MG63 (cell line): ENCODE measurements at places on chromosomes 4 and X. TPM values are rescaled to one million over a fixed set of nuclear protein-coding genes. Genes with fewer than 3 reads are reported as not detected.

The SMR3B gene
- total RNA-seq, result not detected in 2 replicates

The NFKB1 gene
- 24.7 and 25.7 TPM in 2 replicates for total RNA-seq

The CSTF2 gene
- total RNA-seq, result 35.1 and 36.1 TPM in 2 replicates

The PITX2 gene
- 4.5 and 6.7 TPM in 2 replicates for total RNA-seq

The RTL9 gene
- 0.30 and 0.72 TPM in 2 replicates for total RNA-seq

The SPANXN4 gene
- not detected in 2 replicates for total RNA-seq

The TEX13A gene
- not detected in 2 replicates for total RNA-seq

The FABP2 gene
- total RNA-seq, result not detected in 2 replicates

The MAGEA1 gene
- not detected in 2 replicates for total RNA-seq

The ADGRG2 gene
- 0.20 and 0.46 TPM in 2 replicates for total RNA-seq

The AMBN gene
- not detected in 2 replicates for total RNA-seq

The EDA2R gene
- total RNA-seq, result 0.59 and 2.8 TPM in 2 replicates

The ANXA3 gene
- 3.0 and 10.8 TPM in 2 replicates for total RNA-seq

DNA sequence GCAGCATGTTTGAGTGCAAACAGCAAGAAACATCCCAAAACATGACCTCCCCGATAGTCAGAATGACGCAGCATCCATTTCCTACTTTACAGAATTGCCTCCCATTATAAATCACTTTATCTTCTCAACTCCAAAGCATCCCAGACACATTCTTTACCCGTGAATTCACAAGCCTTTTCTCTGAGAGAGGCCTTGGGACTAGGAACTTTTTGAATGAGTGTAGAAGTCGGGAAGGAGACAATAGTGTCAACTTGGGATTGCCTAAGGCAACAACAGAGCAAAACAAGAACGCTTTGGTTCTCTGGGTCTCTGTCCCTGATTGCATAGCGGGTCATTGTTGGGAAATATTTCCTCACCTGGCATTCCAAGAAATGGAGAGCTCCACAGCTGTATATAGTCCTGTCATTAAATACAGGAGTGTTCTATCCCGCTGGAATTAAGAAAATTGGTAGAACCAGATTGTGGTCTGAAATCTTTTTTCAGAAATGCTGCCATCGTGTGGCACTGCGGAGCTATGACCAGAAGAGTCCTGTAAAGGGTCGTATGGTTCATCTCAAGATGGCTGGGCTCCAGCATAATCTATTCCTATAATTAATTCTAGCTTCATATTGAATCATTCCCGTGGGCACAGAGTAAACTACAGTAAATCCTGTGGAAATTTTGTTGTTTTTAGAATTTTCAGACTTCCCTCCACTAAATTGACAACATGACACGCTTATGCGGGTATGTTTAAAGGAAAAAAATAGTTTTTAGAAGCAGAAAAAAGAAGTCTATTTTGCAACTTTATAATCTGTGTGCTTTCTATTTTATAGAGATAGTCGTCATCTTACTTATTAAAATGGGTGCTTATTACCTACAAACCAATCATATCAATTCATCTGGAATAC is 2.0 kb upstream of the SPP1 start:
- peak; percentile 12 for DNase-seq

GRCh38 chr4:182019148-182019652 is 224.0 kb upstream of the TENM3 start:
- DNase-seq, result no peak

GRCh38 chr4:98338761-98339438 is 77.7 kb downstream of the RAP1GDS1 start:
- no peak for DNase-seq

DNA sequence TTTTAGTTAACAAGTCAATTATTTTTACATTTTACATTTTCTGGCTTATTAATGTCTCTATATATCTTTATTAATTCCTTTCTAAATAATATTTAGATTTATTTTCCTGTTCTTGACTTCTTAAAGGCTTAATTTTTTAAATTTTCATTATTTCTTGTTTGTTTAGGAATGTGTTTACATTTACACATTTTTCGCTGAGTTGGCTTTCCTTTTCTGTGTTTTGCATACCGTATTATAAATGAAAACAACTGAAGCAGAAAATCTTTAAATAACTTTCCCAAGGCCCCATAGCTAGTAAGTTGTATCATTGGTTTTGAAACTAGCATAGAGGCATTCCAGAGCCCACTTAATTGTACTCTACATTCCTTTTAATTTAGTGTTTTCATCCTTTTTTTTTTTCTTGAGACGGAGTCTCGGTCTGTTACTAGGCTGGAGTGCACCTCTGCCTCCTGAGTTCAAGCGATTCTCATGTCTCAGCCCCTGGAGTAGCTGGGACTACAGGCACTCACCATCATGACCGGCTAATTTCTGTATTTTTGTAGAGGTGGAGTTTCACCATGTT is 261.6 kb downstream of the IQCM start:
- no peak for DNase-seq

DNA sequence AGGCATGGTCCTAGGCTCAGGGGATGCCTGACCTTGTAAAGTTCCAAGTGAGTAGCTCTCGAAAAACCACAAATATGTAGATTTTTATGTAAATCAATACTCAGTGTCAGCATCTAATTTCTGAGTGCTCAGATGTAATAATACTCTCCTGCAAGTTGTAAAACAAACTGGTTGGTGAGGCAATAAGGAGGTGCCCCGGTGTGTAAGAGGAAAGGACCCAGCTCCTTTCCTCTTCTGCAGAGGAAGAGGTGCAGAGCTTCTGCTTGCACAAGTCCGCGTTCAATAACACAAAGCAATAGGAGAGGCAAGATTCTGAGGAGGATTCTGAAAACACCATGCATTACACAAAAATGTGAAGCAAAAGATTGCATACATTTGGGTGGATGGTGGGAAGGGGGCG is 43.6 kb upstream of the ENPP6 start:
- DNase-seq, result no peak

- DNase-seq, result no peak
Measured at GRCh38 chr4:169246957-169247396, 23.8 kb downstream of the SH3RF1 start.

- no peak for DNase-seq
Measured at GRCh38 chr4:95044324-95044837, 286.6 kb downstream of the BMPR1B start.

DNA sequence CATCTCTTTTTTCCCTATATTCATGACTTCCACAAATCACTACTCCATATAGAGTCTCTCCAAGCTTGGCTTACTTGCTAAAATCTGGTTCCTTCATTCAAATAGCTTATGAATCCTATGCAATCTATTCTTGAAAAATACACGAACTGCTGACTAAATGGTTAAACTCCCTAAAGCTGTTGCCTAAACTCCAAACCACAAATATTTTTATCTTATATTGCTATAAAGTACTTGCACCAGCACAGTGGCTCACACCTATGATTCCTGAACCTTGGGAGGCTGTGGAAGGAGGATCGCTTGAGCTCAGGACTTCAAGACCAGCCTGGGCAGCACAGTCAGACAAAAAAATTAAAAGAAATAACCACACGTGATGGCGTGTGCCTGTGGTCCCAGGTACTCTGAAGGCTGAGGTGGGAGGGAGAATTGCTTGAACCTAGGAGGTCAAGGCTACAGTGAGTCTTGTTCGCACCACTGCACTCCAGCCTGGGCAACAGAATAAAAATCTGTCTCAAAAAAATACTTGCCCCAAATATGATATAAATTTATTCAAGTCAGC is 2.2 kb downstream of the FBXO8 start:
- DNase-seq, result no peak

DNA sequence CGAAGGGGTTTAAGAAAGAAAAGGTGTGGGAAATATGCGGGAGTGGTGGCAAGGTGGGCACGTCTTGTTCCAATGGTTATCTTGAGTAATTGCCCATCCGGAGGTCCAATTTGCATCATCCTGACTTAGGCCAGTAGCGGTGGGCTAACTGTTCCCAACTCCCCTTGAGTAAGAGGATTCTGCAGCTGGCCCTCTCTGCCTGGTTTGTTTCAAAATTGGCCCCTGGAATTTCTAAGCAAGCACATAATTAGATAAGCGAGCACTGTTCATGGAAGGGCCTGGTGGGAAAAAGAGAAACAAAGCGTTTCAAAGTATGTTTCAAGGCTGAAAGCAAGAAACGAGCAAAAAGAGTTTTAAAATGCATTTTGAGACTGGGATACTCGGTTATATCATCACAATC is 198.2 kb downstream of the CEP135 start:
- no peak for DNase-seq

DNA sequence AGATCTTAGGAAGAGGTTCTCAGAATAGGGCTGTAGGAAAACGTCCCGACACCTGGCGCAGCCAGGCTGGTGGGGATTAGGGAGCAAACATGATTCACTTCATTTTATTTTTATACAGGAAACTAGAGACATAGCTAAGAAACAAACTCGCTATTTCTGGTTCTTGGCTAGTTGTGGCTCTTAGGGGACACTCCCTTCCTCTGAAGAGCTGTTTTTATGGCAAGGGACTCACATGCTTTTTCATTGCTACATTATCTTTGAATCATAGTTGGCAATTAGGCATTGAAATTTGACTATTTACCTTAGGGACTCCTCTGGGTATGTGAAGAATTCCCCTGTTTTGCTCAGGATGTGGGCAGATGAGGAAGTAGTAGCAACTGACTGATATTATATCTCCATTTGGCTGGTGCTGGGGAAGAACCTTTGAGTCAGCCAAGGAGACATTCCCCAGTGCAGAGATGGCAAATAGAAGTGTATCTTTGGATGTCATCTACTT is 174.5 kb downstream of the SMIM20 start:
- DNase-seq, result peak; percentile 64

DNA sequence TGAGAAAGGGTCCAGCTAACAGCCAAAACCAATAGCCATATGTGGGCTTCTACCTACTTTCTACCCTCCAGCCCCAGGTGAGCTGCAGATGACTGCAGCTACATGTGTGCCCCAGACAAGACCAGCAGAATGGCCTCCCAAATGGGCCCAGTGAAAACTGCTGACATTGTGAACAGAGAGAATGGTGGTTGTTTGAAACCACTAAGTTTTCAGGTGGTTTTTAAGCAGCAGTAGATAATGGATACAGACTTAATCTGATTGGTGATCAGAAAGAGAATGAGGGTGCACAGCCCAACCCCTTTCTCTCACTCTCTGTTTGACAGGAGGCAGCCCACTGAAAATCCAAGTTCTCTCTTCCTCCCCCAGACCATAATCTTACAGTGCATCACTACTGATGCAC is 42.5 kb upstream of the BBS12 start:
- DNase-seq, result no peak

DNA sequence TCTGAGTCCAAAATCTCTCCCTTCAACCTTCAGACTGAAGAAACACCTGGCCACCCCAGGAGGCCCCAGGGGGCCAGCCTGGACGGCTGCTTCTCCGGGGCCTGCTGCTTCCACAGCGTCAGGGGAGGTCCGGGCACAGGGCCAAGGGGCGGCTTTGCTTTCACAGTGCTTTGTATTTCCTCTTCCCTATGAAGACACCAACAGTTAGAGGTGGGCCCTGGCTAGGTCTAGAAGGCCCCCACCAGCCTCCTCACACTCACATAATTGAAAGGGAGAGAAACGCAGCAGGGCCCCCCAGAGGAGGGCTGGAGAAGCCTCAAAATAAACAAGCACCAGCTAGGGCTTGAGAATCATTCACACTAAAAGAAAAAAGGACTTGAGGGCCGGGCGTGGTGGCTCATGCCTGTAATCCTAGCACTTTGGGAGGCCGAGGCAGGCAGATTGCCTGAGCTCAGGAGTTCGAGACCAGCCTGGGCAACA is 17.8 kb downstream of the SCD5 start:
- DNase-seq, result no peak

- no peak for DNase-seq
Measured at GRCh38 chr4:109826719-109827118, 1.1 kb upstream of the RRH start.

DNA sequence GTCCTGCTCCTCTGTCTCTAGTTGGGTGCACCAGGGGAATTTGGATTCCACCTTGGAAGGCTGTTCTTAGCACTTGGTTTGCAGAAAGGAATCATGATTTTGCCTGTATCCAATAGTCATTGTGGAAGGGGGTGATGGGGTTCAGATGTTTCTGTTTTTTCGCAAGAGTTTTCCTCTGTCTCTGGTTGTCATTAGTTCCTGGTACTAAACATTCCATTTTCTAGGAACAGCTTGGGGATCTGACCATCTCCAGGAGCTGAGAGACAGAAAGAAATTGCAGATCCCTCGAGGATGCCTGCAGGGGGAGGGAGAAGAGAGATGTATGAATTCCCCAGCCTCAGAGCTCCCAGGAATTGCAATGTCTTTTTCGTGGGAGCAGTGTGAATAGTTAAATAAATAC is 70.9 kb downstream of the CYTL1 start:
- DNase-seq, result no peak

DNA sequence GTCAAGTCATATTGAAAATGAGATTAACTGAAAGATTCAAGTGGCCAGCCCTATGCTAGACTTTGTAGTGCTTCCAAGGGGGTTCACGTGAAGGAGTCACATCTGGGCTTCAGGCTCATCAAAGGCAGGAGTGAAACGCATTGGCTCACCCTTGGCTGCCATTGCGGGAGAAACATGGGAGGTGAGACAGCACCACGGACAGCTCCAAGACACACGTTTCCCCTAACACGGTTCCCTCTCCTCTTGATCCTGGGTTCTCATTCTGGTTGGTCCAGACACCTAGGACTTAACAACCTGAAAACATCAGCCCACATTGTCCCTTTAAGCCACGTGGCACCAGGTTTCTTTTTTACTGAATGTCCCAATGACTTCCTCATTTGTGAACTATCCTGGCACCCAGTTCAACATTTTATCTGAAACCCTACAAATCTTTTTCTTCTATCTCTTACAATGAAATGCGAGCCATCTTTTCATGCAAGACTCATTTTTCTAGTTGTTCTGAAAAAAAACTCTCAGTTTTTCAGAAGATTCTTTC is 279.0 kb upstream of the VCX3A start:
- DNase-seq, result no peak

DNA sequence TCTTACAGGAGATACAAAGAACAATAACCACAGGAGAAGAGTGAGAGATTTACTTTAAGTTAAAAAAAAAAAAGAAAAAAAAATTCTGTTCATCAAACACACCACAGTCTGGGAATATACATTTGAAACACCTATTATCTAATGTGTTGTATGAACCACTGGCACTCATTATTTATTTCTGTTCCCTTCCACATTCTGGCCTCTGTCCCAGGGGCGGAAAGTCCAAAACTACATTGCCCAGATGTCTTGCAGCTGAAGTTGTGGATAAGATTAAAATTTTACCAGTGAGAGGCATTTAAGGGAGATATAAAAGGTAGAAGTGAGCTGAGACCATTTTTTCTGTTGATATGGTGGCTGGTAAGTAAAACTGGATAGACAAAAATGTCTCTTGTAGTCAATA is 56.2 kb downstream of the SCLT1 start:
- no peak for DNase-seq

GRCh38 chrX:10104958-10105658 is 51.7 kb upstream of the CLCN4 start:
- no peak for DNase-seq

GRCh38 chrX:150405576-150405975 is 42.5 kb downstream of the MAMLD1 start:
- DNase-seq, result no peak
